ENCODE measurements at places on chromosomes 1 and 21.

- DNase-seq, result peak; percentile 87
These were observed 17.2 kb downstream of the NFYC start for GRCh38 chr1:40708750-40709099.

DNA sequence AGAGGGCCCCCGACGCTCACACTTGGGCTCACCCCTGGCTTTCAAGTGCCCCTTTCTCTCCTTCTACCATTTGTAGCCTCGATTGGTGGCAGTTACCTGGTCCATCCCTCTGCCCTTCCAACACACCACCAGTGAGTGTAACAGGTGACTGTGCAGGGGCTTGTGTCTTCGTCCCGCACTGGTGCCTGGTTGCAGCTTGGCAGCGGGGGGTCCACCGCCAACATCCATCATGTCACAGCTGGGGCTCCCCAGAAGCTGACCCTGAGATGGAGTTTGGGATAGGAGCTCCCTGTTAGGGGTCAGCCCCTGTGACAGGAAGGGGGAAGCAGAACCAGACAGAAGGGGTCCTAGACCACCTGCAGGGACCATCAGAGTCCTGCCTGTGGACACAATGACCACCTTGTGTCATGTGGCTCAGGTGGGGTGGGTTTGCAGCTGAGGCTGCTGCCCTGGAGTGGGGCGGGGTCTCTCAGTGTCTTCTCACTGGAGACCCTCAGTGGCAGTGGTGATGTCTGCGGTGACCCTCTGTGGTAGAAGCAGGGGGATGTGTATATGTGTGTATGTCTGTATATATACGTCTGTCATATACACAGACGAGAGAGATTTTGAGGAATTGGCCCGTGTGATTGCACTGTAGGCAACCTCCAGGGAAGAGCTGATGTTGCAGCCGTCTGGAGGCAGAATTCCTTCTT, 3.6 kb upstream of the CALML6 start:
- DNase-seq, result no peak

- no peak for DNase-seq
These were observed 4.5 kb downstream of the DHCR24 start for GRCh38 chr1:54882519-54882918.

DNA sequence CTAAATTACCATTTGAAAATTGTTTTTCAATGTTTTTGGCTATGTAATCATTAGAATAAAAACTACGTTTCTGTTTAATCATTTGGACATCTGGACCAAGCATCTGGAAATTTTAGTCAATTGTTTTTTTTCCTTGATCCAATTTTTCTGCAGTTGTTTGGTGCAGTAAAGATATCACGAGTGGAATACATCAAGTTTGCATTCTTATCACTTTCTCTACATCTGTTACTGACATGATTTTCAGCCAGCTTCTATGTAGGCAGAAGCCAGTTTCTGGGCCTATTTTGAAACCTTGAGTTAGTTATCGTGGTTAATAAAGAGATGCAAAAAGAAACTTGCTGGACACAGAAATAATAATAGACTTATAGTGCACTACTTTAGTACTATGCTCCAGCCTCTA, 277.9 kb upstream of the ADAMTS5 start:
- DNase-seq, result no peak

GRCh38 chr1:232223183-232223708, 406.7 kb downstream of the SIPA1L2 start:
- DNase-seq, result no peak

- DNase-seq, result no peak
These were observed 131.4 kb upstream of the F3 start for GRCh38 chr1:94672934-94673333.

DNA sequence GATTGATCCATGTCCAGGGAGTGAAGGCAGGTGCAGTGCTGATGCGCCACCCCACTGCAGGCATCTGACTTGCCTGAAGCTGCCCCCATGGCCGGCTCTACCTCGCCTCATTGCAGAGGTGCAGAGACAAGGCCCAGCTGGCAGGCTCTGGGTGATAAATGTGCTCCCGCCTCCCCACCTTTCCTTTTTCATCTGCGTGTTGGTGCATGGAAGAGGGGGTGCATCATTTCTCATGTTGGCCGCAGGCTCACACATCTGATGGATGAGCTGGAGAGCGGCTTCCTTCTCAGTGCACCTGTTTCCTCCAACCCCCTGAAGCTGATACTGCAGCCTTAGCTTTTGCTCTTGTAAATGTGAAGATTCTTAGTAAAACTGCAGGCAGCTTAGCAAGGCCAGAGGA, 306.0 kb upstream of the KAZN start:
- no peak for DNase-seq

DNA sequence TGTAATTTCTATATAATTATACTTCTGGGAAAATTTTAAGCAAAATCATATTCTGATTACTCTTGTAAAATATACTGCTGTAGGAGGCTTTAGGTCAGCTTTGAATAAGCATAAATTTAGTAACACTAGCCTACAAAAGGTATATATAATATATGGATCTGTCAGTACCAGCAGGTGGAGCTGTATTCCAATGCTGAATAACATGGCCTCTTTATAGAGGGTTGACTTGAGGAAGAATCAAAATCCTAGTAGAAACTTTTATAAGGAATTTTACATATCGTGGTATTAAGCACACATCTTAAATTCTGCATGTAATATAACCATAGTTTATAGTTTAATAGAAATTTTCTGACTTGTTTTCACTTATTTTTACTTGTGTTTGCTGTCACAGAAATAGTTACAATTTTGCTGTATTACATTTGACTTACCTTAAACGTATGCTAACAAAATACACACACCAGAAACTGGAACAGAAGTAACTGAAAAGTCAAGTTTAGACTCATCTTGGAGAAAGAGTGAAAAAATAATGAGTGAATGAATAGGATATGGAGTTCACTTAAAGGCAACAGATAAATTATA, 79.3 kb downstream of the HMCN1 start:
- peak; percentile 41 for DNase-seq

DNA sequence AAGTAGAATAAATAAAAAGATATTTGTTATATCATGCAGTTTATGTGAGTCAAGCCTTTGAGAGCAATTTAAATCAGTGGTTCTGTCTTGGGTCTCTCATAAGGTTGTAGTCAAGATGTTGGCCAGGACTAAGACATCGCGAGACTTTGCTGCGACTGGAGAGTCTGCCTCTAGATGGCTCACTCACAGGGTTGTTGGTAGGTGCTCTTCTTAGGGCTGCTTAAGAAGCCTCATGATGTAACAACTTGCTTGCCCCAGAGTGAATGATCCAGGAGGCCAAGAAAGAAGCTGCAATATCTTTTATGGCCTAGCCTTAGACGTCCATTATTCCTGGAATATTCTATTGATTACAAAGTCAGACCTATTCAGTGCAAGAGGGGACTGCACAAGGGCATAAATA, 73.1 kb upstream of the CACHD1 start:
- DNase-seq, result peak; percentile 9

DNA sequence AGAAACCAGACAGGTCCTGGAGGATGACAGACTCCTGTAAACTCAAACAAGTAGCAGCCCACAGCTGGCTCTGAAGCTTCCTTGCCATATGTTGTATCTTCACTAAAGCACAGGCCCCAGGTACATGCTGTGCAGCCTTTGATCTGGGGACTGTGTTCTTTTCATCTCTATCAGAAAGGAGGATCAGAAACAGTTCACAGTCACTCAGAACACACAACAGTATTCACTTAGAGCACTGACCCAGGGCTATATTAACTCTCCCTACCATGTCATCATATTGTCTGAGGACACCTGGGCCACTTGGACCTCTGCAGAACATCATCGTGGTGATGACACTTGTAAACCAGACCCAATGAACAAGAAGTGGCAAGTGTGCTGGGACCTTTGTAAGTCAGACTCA, 222.0 kb downstream of the SETD4 start:
- no peak for DNase-seq

DNA sequence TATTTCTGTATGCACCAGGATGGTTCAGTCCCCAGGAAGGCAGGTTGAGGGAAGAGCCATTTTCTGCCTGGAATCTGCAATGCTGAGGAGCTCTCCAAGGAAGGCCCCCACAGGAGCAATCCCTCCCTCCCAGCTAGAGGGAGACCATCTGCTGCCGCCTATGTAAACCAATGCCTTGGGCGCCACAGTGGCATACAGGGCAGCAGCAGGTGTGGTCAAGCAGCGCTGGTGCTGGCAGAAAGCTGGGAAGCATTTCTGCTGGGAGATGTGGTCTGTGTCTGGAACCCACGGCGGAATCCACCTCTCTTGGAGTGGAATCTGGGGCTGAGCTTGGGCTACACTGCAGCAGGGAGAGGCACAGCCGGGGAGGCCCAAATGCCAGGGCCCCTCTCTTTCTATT, 283.3 kb downstream of the RRAGC start:
- DNase-seq, result no peak

DNA sequence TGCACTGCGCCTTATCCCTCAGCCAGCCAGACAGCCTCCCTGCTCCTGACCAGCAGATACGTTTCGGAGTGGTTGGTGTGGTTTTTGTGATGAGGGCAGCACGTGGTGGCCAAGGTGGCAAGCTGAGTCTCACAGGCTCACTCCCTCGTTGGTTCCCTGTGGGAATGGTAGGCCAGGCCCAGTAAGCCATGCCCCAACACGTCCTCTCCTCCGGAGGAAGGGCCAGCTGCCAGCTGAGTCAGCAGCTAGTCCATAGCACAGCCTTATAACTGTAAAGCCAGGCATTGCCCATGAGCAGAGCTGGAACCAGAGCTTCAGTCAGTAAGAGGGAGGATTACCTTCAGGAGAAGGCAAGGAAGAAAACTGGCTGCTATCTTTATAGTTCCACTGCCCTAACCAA, 29.5 kb downstream of the SZRD1 start:
- DNase-seq, result no peak

- no peak for DNase-seq
These were observed 70.8 kb downstream of the PLPP3 start for GRCh38 chr1:56508523-56508983.

DNA sequence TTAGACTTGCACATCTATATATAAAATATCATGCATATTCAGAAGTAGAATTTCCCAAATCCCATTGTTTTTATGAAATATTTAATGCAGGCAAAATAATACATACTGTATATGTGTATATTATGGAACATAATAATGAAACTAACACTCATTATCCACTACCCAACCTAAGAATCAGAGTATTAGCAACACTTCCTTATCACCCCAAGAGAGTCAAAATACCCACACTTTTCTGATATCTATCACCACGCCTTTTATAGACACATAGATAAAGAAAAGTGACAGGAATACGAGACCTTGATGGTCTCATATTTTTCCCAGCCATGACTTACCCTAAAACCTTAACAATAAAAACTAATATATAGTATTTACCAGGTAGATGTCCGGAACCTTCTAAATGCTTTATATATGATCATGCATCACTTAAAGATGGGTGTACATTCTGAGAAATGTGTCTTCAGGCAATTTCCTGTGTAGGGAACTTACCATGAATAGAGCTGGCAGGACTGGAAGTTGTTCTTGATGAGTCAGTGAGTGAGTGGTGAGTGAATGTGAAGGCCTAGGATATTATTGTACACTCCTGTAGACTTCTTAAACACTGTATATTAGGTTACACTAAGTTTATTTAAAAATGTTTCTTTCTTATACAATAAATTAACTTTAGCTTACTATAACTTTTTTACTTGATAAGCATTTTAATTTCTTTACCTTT, 45.5 kb downstream of the TNFSF4 start:
- DNase-seq, result no peak

- no peak for DNase-seq
These were observed 95.8 kb downstream of the CNIH3 start for GRCh38 chr1:224711876-224712275.

GRCh38 chr21:41337515-41337914, 20.9 kb downstream of the FAM3B start:
- no peak for DNase-seq

DNA sequence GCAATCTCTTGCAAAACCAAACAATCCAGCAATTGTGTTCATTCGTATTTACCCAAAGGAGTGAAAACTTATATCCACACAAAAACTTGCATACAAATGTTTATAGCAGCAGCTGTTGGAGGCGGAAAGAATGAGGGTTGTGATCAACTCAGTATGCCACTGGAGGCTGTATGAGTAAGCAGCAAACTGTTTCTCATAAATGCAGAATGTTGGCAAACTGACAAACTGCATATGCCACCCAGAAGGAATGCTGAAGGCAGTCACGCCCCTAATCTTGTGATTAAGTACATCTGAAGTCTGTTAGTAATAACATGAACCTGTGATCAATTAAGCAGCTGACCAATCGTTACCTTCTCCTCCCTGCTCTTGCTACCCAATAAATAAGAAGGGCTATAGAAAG, 60.5 kb upstream of the CR2 start:
- no peak for DNase-seq

DNA sequence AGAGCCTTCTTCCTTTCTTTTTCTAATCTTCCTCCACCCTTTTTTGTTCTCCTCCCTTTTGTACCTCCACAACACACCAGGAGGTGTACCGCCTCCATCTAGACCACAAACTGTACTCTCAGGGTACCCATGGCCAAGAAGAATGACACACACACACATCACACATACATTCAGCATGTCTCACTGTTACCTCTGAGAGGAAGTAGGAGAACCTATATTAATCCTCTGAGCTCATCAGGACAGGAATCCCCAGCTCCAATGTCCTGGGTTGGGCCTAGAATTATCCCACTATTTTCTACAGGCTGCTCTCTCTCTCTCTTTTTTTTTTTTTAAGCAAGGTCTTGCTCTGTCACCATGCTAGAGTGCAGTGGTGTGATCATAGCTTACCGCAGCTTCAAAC, 36.7 kb downstream of the ATP2B4 start:
- DNase-seq, result no peak

DNA sequence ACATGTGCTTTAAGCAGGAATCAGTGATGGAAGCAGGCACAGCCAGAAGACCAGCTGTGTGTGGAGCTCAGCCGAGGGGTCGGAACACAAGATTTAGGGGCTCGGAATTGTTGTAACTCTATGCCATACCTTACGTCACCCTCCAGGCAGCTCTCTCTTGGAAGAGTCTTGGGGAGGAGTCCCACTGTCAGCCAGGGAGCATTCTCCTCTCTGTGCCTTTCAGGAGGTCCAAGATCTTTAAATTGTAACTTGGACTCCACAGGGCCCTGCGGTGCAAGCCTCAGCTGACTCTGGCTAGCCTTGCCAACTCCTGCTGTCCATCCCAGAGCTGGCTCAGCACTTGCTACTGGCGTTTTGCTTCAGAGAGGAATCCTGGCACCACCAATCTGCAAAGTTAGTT, 26.4 kb upstream of the ROR1 start:
- DNase-seq, result no peak

- DNase-seq, result peak; percentile 72
These were observed 102.5 kb upstream of the TARDBP start for GRCh38 chr1:10909697-10910680.

DNA sequence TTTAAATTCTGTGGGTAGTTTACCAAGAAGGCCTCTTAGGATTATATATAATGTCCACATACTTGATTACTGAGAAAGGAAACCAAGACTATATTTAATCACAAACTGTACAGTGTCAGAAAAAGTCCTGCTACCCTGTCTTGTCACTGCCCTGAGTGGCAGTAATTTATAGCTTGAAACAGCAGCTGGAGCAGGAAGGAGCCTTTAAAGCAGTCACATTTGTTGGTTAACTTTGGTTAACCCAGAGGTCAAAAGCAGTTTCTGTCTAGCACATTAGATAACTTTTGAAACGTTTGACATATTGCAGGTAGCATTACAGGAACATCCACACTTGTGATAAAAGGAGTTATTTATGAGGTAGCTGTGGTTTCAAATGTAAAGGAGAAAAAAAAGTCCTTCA, 161.7 kb downstream of the ROR1 start:
- DNase-seq, result no peak

Data from GM12865 (cell line).